ENCODE measurements at places on chromosomes 12 and 14. TPM values are rescaled to one million over a fixed set of nuclear protein-coding genes. Genes with fewer than 3 reads are reported as not detected.

- DNase-seq = no peak
Observed at GRCh38 chr12:81078469-81079196, 754 bp downstream of the ACSS3 start.

- no peak for DNase-seq
Observed at GRCh38 chr12:115511986-115512711, 765.3 kb downstream of the MED13L start.

DNA sequence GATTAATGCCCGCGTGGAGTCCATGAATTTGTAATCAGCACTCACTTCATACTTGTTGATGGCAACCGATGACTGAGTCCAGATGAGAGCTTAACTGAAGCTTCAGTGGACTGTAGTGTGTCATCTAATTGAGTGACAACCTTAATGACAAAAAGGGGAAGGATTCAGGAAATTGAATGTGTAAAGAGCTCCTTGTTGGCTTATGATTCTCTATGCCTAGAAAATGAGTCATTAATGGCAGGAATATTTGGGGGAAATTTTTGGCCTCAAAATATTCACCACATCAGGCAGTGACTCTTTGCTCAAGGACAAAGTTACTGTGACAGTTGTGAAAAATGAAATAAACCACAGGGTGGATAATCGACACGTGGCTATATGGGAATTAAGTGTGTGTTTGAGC is 55.3 kb upstream of the STON2 start:
- DNase-seq = no peak

DNA sequence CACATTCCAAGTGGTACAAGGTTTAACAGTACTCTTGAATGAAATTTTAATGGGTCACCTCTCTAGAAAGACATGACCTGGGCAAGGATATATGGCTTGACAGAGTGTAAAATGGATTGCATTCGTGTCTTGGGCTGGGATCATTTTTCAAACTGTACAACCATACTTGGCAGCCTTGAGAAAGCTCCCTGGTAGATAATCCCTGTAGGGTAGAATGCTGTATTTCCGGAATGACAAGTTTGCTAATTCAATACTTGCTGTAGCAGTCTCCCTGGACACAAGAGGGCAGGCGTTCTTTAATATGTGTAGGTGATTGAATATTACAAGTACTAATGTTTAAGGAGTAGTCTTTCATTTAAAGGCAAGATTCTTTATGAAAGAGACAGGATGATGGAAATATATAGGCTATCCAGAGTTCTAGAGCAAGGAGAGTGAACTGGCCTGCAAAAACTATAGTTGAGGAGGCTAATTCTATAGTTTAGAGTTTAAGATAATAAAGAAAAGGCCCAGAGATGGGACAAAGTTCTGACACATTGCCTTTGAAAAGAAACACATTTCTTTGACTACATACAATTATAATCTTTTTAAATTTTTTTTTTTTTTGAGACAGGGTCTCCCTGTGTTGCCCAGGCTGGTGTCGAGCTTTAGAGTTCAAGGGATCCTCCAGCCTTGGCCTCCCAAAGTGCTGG is 53.4 kb downstream of the PLBD1 start:
- no peak for DNase-seq

- DNase-seq = no peak
Observed at GRCh38 chr12:19201661-19202060, 72.1 kb downstream of the PLEKHA5 start.

DNA sequence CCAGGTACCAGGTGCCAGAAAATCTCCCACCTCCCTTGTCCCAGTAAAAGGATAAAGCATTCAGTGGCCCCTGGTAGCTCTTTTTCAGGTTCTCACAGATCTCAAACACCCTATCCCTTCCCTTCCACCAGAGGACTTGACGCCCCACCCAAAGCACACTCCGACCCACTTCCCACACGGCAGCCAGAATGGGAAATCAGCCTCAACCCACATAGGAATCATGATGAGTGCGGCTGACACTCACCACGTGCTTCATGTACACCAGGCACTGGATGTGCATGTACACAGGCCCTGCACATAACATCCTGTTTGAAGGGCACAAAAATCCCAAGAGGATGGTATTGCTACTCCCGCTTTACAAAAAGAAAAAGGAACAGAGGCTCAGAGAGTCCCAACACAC is 71.9 kb downstream of the TBX3 start:
- no peak for DNase-seq

DNA sequence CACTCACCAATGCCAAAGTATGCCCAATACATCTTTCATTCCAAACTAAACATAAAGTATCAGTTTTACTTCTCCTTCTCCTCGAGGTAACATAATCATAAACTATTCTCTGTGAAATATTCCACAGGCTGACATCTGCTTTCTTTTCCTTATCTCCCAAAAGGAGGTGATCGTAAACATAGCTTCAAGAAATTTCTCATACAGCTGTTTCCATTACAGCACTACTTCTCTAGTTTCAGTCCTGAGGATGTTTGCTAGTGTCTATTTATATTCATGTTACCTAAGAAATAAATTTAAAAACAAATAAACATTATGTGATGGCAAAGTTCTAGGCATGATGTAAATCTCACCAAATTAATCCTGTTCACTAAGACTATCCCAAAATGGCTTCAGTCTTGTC is 90.1 kb upstream of the CPSF6 start:
- no peak for DNase-seq

DNA sequence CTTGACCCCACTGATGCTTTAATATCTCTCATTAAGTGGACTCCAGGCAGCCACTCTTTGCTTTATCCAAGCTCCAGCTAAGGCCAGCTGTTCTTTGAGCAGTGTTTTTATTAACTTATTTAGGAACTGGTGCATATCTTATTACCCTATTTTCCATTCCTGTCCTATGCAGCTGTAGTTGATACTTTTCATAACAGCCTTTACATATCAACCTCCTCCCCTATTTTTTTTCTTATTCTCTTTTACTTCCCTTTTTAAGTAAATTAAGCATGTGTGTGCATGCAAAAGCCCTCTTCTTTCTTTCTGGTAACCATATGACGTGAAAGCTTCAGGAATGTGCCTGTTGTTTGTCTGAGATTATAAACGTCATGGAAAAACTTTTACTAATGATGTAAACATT is 121.2 kb downstream of the PTPRQ start:
- DNase-seq = no peak

DNA sequence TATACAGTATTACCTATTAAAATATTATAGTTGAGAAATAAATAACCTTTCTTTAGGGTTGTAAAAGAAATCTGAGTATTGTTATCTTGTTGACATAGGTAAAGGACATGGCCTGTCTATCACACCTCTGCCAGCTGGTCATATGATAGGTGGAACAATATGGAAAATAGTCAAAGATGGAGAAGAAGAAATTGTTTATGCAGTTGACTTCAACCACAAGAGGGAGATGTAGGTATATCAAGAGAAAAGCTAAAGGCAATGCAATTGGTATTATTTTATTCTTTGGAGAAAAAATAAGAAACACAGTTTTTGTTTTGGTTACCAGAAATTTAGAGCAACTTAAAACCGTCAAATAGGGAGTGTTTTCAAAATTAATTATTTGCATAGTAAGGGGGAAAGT is 13.5 kb downstream of the CPSF2 start:
- DNase-seq = no peak

Gene CCDC175
- not detected for total RNA-seq

Gene NEUROD4
- not detected for total RNA-seq

All from activated B cell treated with CpG ODN at 0.5 μM for 24 hours (primary cell).